ENCODE measurements at places on chromosomes 2 and 18. TPM values are rescaled to one million over a fixed set of nuclear protein-coding genes. Genes with fewer than 3 reads are reported as not detected.

Gene BOK
- 39.4 TPM for total RNA-seq

Gene TRAPPC12
- total RNA-seq = 51.0 TPM

Gene NR4A2
- total RNA-seq = 0.11 TPM

Gene SLC5A7
- total RNA-seq = not detected

Gene AQP12A
- not detected for total RNA-seq

Gene SCN3A
- total RNA-seq = under 0.01 TPM

Gene PLCL1
- total RNA-seq = 4.4 TPM

Gene EFEMP1
- total RNA-seq = 3,607 TPM

Gene IL1F10
- total RNA-seq = not detected

Gene DHRS9
- 0.40 TPM for total RNA-seq

Gene VIT
- 0.46 TPM for total RNA-seq

Gene DYNAP
- not detected for total RNA-seq

Gene PGAP1
- 10.4 TPM for total RNA-seq

Gene POTEI
- total RNA-seq = 0.07 TPM

Gene PTRHD1
- total RNA-seq = 31.0 TPM

All from pulmonary artery endothelial cell (primary cell).